Motor neuron (in vitro differentiated cells): ENCODE measurements at places on chromosomes 13 and 19.

- no peak for ATAC-seq
Observed at GRCh38 chr19:46927106-46927505, 66.3 kb downstream of the ARHGAP35 start.

- no peak for ATAC-seq
Observed at GRCh38 chr13:76929320-76929719, 19.0 kb upstream of the ACOD1 start.

GRCh38 chr13:29861694-29862110 lies 11.3 kb upstream of the UBL3 start:
- no peak for ATAC-seq

DNA sequence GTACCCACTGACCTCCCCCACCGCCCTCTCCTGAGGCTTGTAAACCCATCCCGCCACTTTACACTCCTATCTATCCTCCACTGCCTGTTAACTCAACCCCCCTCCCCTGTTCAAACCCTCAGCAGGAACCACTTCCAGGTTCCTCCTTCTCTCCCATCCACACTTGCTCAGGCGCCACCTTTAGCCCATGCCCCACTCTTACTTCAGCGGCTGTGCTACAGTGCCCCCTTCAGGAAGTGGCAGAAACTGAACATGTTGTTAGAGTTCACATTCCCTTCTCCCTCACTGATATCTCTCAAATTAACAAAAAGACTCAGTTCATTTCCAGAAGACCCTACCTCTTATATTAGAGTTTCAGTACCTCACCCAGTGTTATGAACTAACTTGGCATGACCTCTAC lies 49.4 kb downstream of the ZNF91 start:
- ATAC-seq, result no peak

DNA sequence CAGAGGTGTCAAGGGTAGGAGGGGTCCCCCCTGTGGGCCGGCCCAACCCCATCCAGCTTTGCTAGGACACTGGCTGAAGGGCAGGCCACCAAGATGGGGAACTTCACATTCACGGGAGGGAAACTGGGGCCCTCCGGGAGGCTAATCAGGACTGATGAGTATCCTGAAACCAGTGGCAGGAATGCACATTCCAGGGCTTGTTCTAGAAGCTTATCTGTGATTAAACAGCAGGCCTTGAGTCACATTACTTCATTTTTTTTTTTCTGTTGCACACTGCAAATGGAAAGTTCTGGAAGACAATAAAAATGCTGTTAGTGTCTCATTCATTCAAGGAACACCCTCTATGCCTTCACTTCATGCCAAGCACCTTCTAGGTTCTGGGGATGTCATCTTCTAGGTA lies 15.5 kb upstream of the SIGLEC11 start:
- no peak for ATAC-seq

GRCh38 chr19:55242517-55242916 lies 14.0 kb upstream of the TMEM86B start:
- ATAC-seq, result no peak

DNA sequence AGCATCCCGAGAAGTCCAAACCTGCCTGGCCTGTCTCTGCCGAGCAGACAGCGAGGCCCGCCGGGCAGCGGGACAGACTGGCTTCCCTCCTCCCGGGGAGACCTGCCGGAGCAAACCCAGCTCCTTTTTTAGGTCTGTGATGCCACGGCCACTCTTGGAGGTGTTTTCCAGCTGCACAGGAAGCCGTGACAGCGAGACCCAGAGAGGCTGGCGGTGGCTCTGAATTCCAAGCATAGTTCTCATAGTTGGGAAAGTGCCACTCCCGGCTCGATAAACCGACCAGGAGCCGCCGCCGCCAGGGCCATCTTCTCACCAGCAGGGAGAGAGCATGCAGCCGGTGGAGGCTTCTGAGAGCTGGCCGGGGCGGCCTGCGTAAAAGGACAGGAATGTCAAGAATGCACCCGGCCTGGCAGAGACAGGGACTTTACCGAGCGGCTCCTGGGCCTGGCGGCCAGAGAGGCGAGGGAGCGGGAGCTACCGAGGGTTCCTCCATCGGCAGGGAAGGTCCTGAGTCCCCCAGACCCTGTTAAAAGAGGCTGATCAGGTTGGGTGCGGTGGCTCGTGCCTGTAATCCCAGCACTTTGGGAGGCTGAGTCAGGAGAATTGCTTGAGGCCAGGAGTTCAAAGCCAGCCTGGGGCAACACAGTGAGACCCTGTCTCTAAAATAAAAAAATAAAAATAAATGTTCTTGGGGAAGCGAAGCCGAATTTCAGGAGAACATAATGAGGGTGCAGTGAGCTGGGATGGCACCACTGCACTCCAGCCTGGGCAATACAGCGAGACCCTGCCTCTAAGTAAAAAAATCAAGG lies 64.9 kb downstream of the GADD45B start:
- peak; percentile 73 for ATAC-seq

- no peak for ATAC-seq
Observed at GRCh38 chr13:109113427-109113826, 484.0 kb downstream of the MYO16 start.

- peak; percentile 54 for ATAC-seq
Observed at GRCh38 chr19:35545855-35546381, 492 bp downstream of the TMEM147 start.

GRCh38 chr19:38841787-38842438 lies 7.9 kb downstream of the HNRNPL start:
- no peak for ATAC-seq
